CD8-positive, alpha-beta T cell (primary cell): ENCODE measurements at places on chromosomes 5 and 9.

GRCh38 chr5:78523314-78524193, 125.0 kb downstream of the LHFPL2 start:
- no peak for DNase-seq

GRCh38 chr9:101650142-101650541, 55.4 kb upstream of the PPP3R2 start:
- no peak for DNase-seq

- DNase-seq = no peak
Observed at GRCh38 chr9:115115117-115115880, 2.7 kb downstream of the TNC start.

GRCh38 chr9:122131401-122132001, 28.1 kb downstream of the NDUFA8 start:
- no peak for DNase-seq

- no peak for DNase-seq
Observed at GRCh38 chr5:10740384-10740783, 20.6 kb downstream of the DAP start.

GRCh38 chr5:92560698-92561401, 1020.2 kb downstream of the NR2F1-AS1 start:
- DNase-seq = no peak

DNA sequence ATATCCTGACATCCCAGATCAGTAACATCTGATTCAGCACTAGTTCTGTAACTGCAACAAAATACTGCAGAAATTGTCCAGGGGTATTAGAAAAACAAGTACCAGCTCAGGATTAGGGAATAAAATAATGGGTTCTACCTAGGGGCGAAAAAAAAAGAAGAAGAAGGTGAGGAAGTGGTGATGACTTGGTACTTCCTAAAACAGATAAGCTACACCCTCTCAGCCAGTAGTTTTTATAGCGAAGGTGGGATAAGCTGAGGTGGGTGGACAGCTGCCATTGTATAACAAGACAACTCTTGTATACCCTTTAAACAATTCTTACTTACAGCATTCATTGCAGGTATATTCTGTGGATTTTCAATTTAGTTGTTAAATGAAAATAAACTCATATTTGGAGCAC, 19.1 kb downstream of the RAPGEF6 start:
- no peak for DNase-seq

DNA sequence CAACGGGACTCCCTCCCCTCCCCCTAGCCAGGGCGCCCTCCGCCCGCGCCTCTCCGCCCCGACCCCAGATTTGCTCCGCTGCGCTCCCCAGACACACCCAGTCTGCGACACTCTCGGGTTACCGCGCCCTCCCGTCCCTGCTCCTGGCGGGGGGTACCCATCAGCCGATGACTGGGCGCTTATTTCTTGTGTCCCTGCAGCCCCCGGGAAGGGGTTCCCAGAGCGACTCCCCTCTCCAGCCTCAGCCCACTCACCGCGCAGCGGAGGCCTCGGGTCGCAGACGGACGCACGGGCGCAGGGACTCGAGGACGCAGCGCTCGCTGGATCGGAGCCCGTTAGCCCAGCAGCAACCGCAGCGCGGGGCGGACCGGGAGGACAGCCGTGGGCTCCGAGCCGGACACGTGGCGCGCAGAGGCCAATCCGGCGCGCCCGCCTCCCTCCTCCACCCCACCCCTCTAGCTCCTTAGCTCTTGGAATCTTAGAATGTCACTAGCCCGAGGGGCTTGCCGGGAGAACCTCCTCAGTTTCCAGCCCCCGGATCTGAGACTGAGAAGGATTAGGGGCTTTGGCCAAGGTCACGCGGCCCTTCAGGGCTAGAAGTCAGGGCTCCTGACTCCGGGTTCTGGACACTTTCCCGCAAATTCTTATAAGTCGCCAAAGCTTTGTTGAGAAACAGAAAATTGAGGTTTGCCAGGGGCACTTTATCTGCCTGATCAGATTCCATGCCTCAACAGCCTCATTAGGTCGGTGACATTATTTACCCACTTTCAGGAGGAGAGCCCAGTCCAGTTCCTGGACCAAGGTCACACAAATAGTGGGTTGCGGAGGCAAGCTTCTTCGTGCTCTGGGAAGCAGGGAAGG, at the start of gene ANXA6:
Gene ANXA6 (minus strand): TSS at position 354 of the 861 bp plus-strand sequence. CDS start 9,878 bp downstream, outside the sequence.
- DNase-seq = peak; percentile 60

DNA sequence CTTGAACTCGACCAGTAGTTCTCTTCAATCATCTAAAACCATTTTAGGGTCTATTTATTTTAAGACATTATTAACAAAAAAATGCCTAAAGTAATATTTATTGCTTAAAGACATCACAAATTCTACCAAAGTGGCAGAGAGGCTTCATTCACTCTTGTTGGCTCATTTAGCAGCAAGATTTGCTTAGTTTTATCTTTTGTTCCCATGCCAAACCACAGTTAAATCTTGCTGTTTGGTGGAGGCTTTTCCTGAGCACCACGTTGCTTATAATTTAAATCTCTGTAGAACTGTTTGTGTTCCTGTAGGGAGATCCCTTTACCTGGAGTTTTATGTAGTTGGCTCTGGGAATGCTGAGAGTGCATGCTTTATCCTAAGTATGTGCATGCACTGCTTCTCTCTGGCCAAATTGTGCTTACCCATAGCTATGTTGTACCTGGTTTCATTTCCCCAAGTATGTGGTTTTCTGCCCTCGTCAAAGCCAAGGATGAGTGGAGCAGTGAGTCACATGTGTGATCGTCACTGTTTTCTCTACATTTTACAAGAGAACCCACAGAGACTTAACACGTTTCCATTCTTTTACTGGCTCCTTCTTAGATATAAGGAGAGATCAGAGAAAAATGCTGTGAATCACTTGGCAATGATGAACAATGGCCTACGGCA, 42.1 kb upstream of the MAST4 start:
- DNase-seq = no peak

- no peak for DNase-seq
Observed at GRCh38 chr5:124740991-124741583, 5.4 kb downstream of the ZNF608 start.

- no peak for DNase-seq
Observed at GRCh38 chr5:56206126-56206910, 26.8 kb downstream of the ANKRD55 start.

DNA sequence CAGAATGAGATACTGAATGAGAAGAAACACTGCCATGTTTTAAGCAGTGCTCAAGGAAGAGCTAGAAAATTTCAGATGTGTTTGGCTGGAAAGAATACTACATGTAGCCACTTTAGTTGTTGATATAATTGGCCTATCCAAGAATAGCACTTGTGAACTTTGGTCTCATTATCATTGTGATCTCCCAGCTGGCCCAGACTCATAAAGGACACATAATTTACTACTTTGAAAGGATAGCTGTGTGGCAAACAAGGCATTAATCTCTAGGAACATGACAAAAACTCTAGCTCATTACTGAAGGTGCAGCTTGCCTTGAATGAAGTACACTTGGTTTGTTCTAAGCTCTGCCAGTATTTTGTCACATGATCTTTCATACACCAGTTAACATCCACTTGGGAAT, 356.3 kb downstream of the CSNK1G3 start:
- no peak for DNase-seq

DNA sequence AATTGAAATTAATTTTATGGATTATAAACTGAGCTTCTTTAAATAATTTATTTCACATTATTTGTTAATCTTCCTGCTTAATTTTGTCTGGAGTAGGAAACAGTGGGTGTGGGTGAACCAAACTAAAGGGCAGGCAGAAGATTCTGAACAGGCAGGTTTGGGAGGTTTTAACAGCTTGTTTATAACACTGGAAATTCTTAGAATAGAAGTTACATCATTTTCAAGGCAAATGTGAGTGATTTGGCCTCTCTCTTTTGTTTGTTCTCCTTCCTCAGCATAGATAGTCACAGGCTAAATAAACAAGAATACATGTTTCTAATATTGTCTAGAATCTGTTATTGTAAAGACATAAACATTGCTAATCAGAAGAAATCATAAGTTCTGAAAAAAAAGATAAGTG, 970.9 kb upstream of the NUDT12 start:
- no peak for DNase-seq

DNA sequence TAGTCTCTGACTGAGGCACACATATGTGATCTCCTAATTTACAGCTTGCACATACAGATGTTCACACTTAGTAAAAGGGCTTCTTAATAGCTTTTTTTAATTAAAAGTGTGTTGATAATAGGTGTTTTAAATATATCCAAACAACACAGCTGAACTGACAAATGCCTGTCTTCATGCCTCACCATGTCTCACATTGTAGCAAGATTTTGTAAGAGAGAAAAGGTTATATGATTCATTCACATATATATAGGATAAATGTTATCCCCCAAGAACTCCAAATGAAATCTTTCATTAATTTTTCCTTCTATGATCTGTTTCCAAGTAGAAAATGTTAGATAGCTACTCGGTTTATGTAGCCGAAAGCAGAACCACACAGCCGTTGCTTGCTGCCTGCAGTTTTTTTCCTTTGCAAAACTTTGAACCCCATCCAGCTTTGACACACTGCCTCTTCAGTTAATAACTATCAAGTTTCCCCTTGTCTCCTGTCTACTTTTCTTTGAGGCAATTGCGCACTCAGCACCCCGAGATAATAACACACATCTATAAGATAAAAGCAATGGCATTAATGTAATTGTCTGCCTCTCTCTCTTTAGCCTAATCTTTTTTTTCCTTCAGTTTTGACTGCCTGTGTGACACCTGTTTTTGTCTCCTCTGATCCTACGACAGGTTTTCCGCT, 299.2 kb downstream of the BNC2 start:
- DNase-seq = no peak

DNA sequence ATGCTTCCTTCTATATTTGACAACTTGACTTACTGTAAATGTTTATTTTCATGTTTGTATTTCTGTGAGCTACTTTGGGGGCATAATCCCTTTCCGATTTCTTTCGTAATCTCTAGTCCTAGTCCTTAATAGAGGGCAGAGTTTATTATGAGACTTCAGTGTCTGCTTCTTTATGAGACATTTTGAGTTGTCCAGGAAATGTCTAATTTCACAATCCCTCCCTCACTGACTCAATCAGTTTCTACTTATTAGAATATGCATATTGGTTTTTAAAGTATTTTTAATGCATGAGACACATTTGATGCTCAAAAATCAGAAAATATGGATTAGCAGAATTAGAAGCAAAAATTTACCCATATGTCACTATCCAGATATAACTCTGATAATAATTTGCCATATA, 160.9 kb downstream of the FOCAD start:
- DNase-seq = no peak

DNA sequence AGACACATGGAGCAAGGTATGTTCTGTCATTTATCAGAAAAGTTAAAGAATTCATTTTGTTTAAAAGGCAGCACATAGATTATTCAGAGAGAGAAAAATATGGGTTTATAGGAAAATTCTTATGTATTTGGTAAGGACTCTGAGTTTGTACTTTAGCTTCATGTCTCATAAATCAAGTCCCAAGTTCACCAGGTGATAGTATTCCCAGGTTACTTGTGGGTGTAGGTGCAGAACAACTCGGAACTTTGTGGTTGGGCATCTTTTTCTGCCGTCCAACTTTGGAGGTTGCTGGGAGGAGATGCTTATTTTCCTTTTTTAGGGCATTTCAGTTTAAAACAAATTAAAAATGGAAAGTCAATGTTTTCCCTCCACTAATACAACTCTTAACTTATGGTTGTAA, 269.8 kb upstream of the DMRT1 start:
- no peak for DNase-seq

- no peak for DNase-seq
Observed at GRCh38 chr9:107588393-107588792, 98.8 kb upstream of the KLF4 start.
